ENCODE measurements at places on chromosomes 2 and 18.

DNA sequence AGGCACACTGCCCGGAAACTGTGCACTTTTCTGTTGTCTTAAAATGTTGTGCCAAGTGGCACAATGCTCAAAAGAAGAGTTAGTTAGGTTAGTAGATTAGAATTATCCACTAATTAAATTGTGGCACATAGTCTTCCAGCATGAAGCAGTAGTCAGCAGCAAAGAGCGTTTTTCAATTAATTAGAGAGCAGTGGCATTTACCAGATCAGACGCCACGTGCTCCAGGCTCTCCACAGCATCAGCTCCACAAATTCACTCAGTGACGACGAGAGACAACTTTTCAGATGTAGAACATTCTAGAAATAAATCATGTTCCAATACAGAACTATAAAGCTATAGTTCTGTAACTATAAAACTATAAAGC, 16.4 kb upstream of the RTTN start:
- DNase-seq: no peak

- DNase-seq: peak; percentile 62
Measured at GRCh38 chr2:241933179-241933911, 63.8 kb downstream of the RTP5 start.

DNA sequence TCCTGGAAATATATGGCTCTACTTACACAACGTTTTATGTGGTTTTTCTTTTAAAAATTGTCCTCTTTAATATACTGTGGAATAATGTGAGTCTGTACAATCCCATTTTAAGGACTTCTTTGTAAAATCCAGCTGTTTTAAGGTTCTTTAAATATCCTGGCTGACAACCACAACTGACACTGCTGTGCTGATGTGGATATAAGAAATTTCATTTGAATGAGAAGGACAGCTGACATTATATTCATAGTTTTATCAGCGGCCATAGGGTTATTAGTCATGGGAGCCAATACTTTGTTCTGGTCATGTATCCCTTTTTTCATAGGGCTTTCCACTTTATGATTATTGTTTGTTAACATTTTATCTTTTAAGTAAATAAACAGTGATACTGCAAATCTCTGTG, 169.5 kb downstream of the CAMKMT start:
- DNase-seq: no peak

- peak; percentile 51 for DNase-seq
Measured at GRCh38 chr2:1538663-1539062, 125.4 kb downstream of the TPO start.

DNA sequence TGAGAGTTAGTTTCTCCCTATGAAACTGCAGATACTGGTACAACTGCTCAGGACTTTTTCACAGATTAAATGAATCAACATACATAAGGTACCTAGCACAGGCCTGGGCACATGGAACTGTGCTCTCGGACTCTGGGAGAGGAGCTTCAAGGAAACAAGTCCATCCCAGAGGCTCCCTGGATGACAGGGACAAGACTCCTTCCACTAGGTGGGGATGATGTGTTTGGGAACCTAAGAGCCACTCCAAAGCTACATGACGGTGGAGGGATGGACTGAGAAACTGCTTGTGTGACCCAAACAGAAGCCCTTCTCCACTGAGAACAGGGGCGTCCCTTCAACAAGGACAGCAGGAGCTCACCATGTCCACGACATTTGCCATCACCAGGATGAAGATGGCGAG, 37.1 kb downstream of the CENPO start:
- no peak for DNase-seq

GRCh38 chr2:47129191-47129706, 25.9 kb downstream of the STPG4 start:
- DNase-seq: no peak

- no peak for DNase-seq
Measured at GRCh38 chr2:37469126-37469525, 124.7 kb downstream of the QPCT start.

DNA sequence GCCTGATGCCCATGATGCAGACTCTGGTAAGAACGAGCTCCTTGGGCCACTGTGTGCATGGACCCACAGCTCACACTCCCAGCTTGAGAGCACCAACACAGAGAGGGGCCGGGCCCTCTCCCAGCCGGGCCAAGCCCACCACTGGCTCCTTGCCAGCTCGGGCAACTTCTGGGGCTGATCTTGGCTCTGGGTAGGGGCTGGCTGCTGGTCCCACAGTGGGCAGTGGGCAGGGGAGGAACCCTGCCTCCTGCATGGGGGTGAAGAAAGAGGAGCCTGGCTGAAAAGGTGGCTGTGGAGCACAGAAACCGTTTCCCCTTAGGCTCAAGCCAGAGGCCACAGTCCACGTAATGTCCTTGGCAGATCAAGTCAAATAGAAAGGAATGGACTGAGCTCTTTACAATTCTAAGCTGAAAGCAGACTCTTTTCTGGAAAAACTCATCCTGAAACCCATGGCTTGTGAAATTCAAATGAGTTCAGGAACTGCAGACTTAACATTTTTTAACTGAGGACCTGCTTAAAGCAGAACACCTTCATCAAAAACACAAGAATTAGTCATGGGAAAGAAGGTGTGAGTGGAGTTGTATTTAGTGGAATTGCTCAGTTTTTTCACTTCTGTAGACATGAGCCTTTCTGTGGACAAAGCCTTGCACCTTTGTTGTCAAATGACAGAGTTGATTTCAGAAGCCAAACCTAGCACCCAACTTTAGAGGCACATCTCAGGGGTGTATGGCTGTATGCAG, 104.9 kb downstream of the STPG4 start:
- no peak for DNase-seq

DNA sequence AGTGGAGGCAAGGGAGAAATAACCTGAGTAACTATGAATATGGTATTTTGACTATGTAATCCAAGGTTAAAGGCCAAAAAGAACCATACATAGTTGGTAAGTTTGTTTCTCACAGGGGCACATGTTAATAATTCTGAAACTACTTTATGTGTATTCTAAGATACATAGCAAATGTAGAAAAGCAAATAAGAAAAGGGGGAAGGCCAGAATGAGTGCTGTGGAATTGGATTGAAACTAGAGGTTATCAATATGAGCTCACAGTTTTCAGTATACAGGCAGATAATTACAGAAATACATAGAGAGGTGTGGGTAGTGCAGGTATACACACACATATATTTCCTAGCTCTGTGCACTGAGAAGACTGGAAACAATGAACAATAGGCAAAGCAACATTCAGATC, 13.7 kb downstream of the INO80C start:
- DNase-seq: no peak

DNA sequence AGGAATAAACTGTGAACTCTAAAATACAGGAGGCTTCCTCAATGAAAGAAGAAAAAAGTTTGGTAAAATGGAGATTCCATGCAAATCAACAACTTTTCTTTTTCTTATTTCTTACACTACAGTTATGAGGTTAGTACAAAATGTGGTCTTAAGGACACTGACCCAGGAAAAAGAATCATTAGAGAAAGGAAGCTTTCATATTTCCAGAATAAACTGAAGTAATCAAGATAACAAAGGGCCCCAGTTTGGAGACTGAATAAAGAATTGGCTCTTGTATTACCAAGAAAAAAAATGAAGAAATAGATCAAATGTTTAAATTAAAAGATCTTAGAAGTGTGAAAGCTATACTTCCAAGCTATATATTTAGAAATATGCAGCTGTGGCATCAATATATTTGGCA, 72.3 kb downstream of the SLC66A3 start:
- DNase-seq: no peak

- DNase-seq: no peak
Measured at GRCh38 chr2:222433332-222434173, 9.2 kb downstream of the SGPP2 start.

DNA sequence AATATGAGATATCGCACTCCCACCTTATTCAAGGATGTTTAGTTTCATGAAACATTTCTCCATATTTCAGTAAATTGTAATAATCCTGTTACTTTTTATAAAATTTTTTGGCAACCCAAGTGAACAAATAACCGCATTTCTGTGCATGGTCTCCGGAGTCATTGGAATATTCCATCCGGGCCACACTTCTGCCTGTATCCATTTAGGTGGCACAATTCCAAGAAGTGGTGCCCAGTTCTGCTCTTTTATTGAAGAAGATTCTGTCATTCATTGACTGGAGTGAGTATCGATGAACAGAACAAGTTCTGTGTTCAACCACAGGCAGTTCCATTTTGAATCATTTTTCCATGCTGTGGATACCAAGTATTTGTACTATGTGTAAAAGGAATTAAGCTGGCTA, 26.6 kb upstream of the ICOS start:
- no peak for DNase-seq

DNA sequence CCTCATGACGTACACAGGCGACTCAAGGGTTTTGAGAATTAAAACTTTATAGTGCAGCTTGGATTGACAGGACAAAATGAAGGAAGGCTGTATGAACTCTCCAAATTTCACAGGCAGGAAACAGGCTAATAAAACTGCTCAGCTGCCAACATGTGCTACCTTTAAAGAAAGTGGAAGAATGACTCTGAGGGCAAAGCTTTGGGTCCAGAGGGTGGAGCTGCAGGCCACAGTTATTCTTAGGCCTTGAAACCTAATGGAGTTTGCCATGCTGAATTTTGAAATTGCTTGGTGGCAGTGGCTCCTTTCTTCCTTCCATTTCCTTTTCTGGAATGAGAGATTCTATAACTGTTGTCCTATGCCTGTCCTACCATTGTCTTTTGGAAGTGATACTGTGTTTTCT, 34.8 kb downstream of the HAT1 start:
- DNase-seq: no peak

- no peak for DNase-seq
Measured at GRCh38 chr2:203673933-203674332, 32.5 kb upstream of the CD28 start.

DNA sequence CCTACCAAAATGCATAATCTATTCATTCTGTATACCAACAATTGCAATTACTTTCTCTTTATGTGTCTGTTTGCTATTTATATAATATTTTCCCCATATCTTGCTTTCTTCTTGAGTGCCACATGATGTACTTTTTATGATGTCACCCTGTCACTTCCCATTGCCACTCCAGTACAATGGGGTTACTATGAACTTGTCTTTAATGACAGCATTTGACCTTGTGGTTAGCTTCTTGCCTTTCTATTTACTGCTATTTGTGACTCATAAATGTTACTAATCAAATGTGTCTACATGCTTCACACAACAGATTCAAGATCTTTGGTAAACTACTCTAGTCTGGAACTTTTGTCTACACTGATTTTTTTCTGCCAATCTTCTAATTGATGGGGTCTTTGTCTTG, 486.3 kb downstream of the NR4A2 start:
- no peak for DNase-seq

GRCh38 chr2:178296394-178297090, 102.2 kb downstream of the OSBPL6 start:
- no peak for DNase-seq

GRCh38 chr18:47772374-47773248, 157.8 kb downstream of the SMAD2 start:
- peak; percentile 60 for DNase-seq

- DNase-seq: no peak
Measured at GRCh38 chr2:98480598-98480997, 35.9 kb downstream of the INPP4A start.

DNA sequence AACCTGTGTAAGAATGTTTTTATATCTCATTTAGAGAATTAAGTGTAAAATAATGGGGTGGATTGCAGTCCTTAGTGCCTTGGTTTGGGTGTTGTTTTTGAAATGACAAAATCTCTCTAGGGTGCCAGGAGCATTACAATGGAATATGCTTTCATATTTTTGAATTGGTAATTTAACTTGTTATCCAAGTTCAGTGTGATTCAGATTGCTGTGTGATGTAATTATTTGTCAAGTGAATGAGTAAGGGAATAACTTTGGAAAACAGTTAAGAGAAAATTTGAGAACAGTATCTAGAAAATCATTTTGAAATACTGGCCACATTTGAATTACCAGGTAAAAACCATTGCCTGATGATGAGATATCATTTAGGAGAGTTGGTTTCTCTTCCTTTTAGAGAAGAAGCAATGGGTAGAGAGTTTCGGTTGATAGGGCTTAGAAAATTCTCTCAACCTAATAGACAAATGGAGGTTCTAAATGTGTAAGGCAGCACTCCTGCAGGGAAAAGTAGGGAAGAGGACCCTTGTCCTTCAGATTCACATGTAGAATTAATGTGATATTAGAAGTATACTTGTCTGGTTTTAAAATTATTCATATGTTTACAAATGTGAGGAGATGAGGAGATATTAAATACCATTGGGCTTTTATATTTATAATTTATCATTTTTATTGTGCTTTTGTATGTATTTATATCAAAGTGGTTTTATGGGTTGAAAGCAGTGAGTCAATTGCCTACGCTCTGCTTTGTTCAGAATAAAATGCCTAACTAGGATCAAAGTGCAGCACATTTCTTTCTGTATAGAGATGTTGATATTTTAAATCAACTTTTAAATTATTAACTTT, 124.8 kb downstream of the PHLPP1 start:
- DNase-seq: no peak

DNA sequence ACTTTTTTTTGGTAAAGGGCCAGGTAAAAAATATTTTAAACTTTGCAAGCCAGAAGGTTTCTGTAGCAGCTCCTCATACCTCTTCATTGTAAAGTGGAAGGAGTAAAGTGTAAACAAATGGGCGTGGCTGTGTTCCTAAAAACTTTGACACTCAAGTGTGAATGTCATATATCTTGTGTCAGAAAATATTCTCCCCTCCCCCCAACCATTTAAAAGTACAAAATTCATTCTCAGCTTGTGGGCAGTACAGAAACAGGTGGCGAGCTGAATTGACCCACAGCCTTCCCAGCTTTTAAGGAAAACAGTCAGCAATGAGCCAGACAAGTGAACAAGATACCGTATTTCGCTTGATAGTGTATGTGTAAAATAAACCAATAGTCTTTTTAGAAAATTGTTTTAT, 4.0 kb downstream of the YPEL5 start:
- DNase-seq: no peak

All from AG08396 (cell line).